Hematopoietic multipotent progenitor cell treated with erythropoietin and hydrocortisone succinate and interleukin-3 and kit ligand, for 6 days (in vitro differentiated cells): ENCODE measurements at places on chromosomes 5 and 9.
A peak's percentile ranks its signal among the peaks of the same experiment; 100 is the strongest.

GRCh38 chr5:17042041-17042440 is 106.0 kb upstream of the MYO10 start:
- DNase-seq: no peak

DNA sequence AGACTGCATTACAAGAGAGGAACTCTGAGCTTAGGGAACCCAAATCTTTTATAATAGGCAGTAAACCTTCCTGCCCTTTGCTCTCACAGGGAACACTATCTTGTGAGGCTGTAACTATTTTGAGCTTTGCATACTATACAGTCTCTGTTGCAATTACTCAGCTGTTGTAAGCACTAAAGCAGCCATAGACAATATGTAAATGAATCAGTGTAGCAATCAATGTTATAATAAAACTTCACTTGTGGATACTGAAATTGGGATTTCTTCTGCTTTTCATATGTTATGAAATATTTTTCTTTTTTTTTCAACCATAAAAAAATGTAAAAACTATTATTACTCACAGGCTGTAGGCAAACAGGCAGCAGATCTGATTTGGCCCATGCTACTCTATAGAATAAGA is 16.7 kb upstream of the UBQLN1 start:
- no peak for DNase-seq

DNA sequence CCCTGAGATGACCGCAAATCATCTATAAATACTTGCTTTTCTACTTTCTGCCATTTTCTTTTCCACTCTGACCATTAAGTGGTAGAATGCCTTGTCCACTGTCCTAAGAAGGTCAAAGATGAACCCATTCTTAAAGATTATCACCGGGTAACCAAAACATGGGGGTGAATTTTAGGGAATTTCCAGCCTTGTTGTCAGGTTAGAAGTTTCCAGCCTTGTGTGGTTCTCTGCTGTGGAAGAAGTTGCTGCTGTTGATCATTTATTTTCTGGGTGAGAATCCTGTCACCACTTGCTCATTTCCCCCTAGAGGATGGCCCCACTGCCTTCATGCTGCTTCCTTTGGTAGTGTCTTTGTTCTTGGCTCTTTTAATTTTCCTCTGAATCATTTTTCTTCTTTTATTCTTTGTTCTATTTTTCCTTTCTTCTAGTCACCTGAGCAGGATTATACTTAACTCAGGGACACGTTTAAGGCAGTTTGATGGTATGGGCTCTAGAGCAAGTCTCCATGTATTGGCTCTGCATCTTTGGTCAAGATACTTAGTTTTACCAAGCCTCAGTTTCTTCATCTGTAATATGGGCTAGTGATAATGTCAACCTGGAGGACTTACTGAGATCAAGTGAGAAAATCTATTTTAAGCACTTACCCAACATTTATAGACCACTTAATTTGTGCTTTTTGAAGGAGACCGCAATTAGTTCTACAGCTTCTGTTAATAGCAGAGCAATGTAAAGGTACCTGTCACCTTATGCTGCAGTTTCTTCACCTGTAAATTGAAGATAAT is 266.2 kb downstream of the ARHGAP26 start:
- DNase-seq: no peak

DNA sequence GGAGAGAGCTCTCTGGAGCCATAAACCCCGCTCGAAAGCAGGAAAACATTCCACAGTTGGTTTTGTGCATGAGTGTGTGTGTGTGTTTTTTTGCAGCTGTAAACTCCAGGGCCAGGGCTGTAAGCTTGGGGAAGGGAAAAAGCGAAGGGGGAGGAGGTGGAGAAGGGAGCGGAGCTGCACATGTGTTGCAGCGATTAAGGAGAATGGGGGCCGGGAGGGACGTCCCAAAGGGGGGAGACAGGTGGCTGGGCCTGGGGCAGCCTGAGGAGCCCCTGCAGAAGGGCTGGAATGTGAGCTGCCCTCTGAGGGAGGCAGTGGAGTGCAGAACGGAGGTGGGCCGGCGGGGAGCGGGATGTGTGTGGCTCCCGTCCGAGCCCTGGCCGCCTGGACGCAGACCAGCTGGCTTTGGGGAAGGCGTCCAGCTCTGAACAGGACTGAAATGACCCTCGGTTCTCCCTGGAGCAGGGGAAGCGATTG is 2.7 kb upstream of the MYMK start:
- no peak for DNase-seq

DNA sequence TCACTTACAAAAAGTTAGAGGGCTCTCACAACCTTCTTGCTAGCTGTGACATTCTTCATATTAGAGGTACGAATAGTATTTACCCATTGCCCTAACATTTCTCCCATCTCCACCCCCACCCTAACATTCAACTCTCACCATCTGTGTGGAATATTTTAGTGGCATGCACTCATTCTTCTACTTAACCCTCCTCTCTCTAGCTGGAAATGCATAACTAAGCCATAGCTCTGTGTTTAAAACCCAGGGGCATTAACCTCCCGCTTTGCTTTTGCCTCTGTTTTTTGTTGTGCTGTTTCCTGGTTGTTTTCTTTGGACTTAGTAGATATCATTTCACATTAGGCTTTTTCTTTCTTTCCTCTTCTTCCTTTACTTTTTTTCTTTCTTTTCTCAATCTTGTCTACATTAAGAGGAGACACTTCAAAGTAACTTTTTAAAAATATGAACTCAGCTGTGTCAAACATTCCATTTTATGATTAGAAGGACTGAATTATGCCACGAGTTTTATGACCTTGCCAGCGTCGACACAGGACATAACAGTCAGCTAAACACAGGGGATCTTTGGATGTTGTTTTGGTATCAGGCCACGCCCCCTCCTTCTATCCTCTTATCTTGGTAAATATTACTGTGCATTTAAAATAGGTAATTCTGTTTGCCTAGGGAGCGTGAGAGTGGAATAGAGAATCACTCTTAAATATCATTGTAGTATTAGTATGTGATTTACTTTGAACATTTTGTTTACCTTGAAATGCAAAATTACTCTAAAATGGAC is 236.0 kb downstream of the CD180 start:
- no peak for DNase-seq

GRCh38 chr5:136799806-136800372 is 434.5 kb upstream of the TRPC7 start:
- DNase-seq: no peak

- no peak for DNase-seq
Observed at GRCh38 chr5:40734986-40735385, 20.8 kb downstream of the TTC33 start.

- DNase-seq: no peak
Observed at GRCh38 chr5:111942661-111943401, 185.8 kb upstream of the NREP start.

- no peak for DNase-seq
Observed at GRCh38 chr9:135341612-135342169, 137.9 kb upstream of the PPP1R26 start.

DNA sequence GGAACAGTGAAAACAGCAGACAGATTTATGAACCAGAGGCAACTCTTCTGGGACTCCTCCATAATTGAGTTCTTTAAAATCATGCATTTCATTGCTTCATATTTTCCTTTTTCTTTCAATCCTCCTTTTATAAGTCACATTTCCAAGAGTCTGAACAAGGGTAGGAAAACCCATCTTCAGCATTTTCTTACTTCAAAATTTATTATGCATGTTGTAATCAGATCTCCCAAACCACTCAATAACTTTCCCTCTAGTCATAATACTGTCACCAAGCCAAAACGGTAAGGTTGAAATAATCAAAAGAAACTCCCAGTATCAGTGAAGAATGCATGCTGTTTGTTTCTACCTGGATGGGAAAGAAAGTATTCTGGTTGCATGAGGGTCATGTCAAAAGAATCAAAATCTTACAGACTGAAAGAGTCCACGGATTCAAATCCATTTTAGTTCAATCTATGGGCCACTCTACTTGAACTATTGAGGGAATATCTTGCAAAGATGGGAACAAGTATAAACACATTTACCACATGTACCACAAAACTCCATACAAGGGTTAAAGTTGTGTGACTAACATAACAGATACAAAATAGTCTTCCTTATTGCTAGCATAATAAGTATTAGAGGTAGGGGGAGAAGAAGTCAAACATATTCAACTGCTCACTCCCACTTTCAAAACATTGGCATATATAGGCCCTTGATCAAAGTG is 797.3 kb downstream of the MAT2B start:
- no peak for DNase-seq

GRCh38 chr5:29240379-29240778 is 1953.1 kb upstream of the CDH6 start:
- no peak for DNase-seq

DNA sequence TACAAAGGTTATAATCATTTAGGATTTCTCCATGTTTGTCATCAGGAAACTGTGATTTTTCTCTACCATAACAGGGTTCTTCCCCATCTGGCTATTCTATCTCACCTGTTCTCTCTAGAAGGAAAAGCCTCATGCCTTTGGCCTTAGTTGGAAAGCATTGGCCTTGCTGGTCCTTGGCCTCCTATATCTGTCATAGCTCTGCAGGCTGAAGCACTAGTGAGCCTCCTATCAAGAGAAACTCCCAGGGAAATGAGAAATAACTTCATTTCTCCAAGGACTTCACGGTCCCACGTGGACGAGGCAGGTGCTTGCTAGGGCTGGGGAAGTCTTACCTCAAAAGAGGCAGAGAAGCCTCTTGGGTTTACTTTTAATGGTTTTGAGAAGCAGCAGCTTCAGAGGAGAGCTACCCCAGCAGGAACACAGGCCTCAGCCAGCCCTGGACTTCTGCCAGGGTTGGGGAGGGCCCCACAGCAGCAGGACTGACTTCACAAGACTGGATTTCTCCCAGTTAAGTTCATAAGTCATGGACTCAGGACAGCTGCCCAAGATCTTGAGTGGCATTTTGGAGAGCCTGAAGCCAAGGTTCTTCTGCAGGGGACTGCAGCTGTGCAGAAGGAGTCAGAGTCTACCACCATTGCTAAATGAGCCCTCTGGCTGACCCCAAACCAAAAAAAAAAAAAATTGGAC is 15.8 kb upstream of the PSAT1 start:
- peak; percentile 13 for DNase-seq

GRCh38 chr5:172115541-172115982 is 72.5 kb downstream of the STK10 start:
- peak; percentile 81 for DNase-seq

DNA sequence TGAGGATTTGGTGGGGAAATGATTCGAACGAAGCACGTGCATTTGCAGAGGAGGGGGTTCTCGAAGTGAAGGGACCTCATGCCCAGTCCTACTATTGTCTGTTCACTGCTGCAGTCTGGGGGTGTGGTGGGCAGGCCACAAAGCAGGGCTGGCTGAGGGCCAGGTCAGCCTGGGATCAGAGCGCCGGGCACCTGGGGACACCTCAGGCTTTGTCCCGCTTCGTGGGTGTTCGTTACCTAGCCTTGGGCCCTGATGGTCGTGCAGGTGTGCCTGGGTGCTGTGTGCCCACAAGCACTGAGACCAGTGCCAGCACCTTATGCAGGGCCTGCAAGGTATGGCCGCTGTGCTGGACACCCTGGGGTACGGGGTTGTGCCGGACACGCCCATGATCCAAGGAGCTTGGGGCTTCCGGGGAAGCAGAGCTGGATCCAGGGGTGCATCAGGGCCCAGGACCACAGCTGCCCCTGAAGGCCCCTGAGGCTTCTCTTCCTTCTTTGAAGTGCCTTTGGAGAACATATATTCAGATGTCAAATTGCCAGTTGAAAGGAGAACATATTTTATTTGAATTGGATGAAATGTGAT is 80.6 kb downstream of the COL5A1 start:
- DNase-seq: no peak

GRCh38 chr9:134734270-134734669 is 92.7 kb downstream of the COL5A1 start:
- no peak for DNase-seq

GRCh38 chr5:175508896-175509295 is 30.5 kb downstream of the SFXN1 start:
- no peak for DNase-seq

DNA sequence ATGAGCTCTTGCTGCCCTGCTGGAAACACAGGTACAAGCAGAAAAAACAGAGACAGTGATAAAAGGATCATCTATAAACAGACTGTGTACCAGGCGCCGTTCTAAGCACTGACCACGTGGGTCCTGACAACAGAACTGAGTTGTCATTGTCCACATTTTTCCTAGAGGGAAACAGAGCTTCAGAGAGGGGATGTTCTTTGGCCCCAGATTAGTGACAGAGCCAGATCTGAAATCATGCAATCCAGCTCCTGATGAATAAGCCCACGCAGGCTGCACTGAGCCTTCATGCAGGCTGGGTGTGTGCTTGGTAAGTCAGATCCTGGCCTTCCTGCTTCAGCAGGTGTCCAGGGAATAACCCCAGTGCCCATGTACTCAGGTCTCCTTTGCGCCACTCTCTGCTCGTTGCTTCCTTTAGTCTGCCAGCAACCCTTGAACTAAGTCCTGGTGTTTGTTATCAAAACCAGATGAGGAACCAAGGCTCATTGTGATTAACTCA is 22.8 kb upstream of the TCF7 start:
- DNase-seq: no peak

GRCh38 chr5:138754699-138755057 is 1.5 kb downstream of the CTNNA1 start:
- DNase-seq: no peak

DNA sequence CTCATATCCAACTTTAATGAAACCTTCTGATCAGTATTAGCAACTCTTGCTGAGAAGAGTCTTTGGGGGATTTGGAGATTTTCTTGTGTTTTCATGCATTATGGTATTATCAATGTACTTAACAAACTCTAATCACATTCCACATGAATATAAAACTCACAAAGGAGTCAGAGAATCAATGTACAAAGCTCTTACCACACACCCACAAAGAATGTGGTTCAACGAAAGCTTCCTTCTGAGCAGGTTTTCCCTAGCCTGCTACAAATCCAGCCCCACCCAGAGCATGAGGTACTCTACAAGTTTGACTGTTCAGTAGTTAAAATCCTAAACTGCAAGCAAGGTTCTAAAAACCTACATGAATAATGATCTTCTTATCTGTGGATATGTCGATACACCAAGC is 210.1 kb downstream of the TARS1 start:
- no peak for DNase-seq

GRCh38 chr5:166982226-166982625 is 1309.2 kb upstream of the WWC1 start:
- DNase-seq: no peak

DNA sequence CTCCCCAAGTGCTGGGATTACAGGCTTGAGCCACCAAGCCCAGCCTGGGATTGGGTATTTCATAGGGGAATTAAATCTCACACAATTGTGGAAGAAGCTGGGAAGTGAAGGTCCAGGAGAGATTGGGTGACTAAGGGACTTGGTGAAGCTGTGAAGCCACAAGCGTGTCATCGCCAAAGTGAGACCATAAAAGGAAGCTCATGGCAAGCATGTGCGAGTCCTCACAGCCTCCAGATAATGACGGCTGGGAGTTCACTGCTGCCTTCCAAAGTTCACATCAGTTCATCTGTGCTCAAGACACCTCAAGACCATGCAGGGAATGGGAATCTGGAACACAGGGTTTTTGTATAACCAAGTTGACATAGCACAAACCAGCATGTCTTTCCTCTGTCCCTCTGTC is 210.6 kb downstream of the MARCHF11 start:
- DNase-seq: no peak

GRCh38 chr9:114478871-114479270 is 26.4 kb downstream of the WHRN start:
- DNase-seq: no peak

DNA sequence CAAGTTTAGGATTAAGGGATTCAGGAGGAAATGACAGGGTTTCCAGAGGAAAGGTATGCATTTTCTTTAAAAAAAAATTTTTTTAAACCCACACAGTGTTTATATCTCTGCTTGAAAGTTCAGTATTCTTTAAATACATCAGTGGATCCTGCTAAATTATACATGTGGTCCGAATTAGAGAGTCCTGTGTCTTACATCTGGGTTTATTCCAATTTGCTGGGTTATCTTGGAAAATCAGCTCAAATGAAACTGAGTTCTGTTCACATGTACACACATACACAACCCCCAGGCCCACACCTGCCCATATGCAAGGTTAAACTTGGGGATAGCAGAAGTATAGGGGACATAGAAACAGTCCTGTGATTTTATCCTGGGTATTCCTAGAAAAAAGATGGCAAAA is 493.7 kb downstream of the ZNF608 start:
- no peak for DNase-seq
